Foreskin keratinocyte (primary cell): ENCODE measurements at places on chromosomes 11 and 22. TPM values are rescaled to one million over a fixed set of nuclear protein-coding genes. Genes with fewer than 3 reads are reported as not detected.

GRCh38 chr11:134442246-134442645, 30.2 kb upstream of the B3GAT1 start:
- DNase-seq, result no peak

DNA sequence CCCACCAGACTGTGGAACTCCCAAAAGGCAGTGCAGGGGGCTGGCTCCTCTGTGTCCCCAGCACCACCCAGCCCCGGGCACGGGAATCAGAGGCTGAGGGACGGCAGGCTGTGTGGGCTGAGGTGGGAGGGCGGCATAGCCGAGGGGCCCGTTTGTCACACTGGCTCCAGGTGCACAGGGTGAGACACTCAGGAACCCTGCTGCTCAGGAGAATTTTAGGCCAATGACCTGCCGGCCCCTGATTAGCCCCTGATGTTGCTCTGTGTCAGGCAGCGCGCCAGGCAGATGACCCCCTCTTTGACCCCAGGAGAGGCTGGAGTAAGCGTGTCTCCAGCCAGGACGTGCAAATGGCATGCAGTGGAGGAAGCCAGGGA, 52.7 kb downstream of the RTL6 start:
- DNase-seq, result no peak

DNA sequence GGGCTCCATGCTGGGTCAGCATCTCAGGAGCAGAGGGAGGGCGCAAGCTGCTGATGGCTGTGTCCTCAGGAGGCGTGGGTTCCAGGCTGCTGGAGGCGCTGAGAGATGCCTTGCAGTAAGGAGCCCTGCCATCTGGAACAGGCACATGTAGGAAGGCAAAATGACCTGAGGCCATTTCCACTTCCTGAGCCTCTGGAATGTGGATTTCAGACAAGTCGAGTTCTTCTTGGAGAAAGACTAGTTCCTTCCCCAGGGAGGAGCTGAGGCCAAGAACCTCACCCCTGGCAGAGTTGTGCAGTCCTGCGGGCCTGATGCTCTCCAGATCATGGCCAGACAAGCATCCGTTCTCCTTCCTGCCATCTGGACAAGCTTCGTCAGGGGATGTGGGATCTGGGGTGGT, 19.3 kb downstream of the HPS4 start:
- no peak for DNase-seq

DNA sequence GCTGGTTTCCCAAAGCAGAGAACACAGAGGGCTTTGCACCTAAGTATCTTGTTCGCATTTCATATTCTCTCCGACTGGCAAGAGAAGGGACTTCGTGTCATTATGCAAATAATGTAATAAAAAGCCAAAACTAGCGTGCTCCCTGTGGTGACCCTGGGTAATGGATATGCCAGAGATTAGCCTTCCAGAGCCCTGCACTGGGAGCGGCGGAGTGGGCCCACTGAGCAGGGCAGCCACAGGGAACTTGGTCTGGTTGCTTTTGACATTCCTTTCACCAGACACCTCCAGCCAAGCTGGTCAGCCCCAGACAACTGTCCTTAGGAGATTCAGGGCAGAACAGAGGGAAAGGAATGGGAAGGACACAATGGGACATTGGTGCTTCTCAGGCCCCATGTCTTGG, 56.1 kb downstream of the FLI1 start:
- no peak for DNase-seq

DNA sequence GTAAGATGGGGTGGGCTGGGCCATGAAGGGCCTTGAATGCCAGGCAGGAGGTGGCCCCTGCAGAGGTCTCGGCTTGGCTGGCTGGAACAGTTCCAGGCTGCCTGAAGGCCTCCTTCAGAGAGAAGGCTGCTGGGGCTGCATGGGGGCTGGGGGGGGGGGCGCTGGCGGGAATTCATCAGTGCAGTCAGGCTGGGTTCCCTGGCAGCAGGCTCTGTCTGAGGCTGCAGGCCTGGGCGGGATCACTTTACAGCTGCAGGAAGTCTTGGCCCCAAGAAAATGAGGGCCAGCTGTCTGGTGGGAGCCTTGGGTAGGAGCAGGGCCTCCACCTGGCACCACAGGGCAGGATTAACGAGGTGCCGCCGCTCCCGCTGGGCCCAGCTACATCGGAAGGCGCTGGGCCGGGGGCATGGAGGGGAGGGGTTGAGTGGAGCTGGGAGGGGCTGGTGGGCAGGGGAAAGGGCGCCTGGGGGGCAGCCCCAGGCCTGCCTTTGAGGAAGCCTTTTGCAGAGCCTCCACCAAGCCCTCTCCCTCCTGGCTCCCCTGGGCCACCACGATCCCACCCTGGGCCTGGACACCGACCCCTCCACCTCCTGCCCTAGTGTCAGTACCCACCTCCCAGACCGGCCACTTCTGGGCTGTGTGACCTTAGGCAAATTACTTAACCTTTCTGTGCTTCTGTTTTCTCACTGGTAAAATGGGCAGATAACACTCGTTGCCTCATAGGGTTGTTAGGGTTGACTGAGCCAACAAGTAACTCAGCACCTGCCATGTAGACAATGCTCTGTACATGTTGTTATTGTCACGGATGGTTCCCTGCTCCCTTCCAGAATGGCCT, 31.0 kb upstream of the HMOX1 start:
- no peak for DNase-seq

RAG1 gene
- 0.37 and 0.46 TPM in 2 replicates for polyA plus RNA-seq

FOLH1 gene
- 0.20 and 0.45 TPM in 2 replicates for polyA plus RNA-seq

DNA sequence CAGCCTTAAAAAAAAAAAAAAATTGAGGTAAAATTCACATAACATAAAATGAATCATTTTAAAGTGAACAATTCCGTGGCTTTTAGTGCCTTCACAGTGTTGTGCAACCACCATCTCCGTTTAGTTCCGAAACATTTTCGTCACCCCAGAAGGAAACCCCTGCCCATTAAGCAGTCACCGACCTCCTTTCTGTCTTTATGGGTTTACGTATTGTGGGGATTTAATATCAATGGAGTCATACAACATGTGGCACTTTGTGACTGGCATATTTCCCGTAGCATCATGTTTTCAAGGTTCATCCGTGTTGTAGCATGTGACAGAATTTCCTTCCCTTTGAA, 65.5 kb downstream of the BCR start:
- DNase-seq, result no peak

MYRF gene
- 0.11 and 0.12 TPM in 2 replicates for polyA plus RNA-seq

F2 gene
- polyA plus RNA-seq, result 0.03 TPM in 1 of 2 replicates, not detected in the other

NNMT gene
- polyA plus RNA-seq, result not detected in 2 replicates

SYT9 gene
- 0.02 and 0.04 TPM in 2 replicates for polyA plus RNA-seq

FGF19 gene
- polyA plus RNA-seq, result 0.24 TPM in 1 of 2 replicates, not detected in the other

- DNase-seq, result no peak
These were observed 12.5 kb downstream of the MUC5B start for GRCh38 chr11:1235306-1235900.

JHY gene
- 2.0 and 2.4 TPM in 2 replicates for polyA plus RNA-seq

DNA sequence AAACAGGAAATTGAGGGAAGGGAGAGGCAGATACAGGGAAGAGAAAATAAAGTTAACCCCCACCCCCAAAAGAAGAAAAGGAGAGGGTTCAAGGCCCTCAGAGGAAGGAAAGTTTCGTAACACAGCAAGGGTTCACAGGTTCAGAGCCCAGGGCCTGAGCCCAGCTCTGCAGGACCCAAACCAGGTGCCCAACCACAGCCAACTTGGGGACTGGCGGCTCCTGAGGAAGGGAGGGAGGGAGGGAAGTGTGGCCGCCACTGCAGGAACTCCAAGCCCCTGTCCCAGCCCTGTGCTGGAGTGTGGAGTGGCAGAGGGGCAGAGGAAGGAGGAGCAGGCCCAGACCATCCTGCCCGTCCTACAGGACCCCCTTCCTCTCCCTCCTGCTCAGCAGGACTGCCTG, 59.2 kb downstream of the ELFN2 start:
- no peak for DNase-seq

GRCh38 chr11:107721207-107721606, 9.4 kb upstream of the SLN start:
- DNase-seq, result no peak

CASP12 gene
- not detected in 2 replicates for polyA plus RNA-seq

DNA sequence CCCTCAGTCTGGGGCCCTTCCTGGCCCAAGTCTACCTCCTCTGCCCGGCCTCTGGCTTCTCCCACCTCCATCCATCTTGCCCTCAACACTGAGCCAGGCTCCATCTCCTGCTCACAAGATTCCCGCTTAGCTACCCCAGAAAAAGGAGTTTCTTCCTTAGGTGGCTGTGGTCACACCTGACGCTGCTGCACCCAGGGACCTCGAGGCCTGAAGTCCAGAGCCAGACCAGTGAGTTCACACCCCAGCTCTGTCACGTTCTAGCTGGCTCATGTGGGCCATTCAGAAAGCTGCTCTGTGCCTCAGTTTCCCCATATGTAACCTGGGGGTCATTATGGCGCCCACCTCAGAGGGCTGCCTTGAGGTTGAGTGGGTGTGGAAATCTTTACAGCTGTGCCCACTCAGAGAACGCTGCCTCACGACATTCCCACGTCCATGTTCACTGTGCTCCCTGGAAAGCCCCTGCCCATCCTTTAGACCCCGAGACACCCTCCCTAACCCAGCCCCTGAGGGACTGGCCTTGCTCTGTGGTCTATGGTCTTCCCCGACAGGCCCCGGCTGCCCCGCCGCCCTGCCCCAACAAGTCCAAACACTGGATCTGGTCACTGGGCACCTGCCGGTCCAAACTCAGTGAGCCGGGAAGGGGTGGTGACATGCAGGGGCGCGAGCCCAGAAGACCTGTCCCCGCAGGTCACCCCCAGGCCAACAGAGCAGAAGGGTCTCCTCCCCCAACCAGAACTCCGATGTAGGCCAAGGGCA, 9.8 kb downstream of the PLXNB2 start:
- DNase-seq, result no peak

MS4A3 gene
- not detected in 2 replicates for polyA plus RNA-seq

LRP4 gene
- 4.2 and 5.0 TPM in 2 replicates for polyA plus RNA-seq

TENM4 gene
- 1.3 and 1.7 TPM in 2 replicates for polyA plus RNA-seq

WNT11 gene
- 0.06 and 0.07 TPM in 2 replicates for polyA plus RNA-seq

XPNPEP3 gene
- polyA plus RNA-seq, result 5.1 and 6.8 TPM in 2 replicates

- no peak for DNase-seq
These were observed 51.7 kb downstream of the CHRDL2 start for GRCh38 chr11:74679513-74679865.

DNA sequence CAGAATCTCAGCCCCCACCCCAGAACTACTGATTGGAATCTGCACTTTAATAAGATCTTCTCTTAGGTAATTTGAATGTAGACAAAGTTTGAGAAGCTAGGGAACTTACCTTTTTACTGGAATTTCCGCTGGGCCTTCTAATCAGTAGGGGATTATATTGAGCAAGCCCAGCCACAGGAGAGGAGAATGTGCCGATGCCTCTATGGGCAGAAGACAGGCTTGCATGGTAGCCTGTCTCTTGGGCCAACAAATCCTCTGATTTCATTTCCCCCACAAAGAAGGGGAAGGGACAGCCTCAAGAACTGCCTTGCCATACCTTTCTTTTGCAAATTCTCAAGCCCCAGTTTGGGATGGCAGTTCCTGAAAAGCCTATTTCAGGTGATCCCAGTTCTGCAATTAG, 163.4 kb upstream of the BDNF start:
- no peak for DNase-seq

- DNase-seq, result no peak
These were observed 5.1 kb upstream of the P2RX6 start for GRCh38 chr22:21009638-21010425.

HOATZ gene
- not detected in 2 replicates for polyA plus RNA-seq

DNA sequence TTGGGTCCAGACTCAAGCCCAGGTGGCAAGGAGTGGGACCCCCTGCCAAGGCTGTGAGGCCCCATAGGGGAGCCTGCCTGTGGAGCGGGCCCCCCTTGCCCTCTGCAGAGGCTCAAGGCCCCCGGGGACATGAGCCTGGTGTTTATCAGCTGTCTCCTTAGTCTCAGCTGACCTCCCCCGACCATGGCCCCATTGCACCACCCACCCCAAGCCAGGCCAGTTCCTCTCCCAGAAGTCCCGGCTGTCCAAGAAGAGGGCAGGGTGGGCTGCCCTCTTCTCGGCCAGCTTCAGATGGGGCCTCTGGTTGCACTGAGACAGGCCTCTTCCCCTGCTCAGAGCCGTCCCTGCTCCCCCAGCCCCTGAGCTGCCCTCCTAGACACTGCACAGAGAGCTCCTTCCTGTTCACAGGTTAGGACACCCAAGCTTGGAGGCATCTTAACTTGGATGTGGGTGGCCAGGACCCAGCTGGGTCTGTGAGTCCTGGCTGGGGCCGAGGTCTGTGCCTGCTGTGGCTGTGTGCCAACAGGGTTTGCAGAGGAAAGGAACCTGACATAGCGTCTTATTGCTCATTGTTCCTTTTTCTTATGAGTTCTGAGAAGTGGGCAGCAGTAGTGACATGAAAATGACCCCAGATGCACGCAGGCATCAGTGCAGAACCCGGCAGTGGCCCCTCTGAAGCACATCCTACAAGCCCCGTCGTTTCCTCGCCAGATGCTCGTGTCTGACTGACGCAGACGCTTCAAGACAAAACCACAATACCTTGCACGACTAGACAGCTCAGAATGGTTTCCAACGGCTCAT, 5.4 kb downstream of the TRABD start:
- no peak for DNase-seq

DNA sequence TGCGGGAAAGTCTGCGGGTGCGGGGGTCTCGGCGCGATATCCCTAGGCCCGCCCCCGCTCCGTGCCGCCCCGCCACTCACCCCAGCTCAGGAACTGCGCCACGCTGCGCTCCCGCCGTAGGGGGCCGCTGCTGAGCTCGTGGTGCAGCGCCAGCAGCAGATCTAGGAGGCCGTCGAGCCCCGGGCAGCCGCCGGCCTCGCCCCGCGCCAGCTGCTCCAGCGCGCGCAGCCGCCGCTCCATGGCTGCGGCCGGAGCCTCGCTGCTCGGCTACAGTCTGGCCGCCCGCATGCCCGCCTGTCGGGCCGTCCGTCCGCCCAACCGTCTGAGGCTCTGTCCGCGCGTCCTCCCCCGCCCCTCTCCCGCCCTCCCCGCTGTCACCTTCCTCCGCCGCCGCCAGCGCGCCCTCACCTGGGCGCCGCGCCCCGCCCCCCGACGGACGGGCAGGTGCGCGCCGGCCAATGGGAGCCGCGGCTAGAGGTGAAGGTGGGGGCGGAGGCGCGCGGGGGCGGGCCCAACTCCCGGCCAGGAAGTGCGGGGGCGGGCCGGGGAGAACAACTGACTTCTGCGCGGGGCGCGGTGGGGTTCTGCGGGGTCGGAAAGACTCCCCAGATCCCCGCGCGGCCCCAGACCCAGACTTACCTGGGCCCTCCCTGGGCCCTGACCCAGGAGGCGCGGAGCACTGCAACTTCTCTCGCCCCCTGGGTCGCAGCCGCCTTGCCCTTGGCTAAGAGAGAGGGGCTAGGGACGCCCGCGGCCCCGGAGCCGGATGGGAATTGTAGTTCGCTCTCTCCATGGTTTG, at the start of gene CDC42BPG:
Gene CDC42BPG, minus strand, starts transcription at position 324 of the 799 bp plus-strand sequence. Its CDS starts 84 bp downstream, at position 240.
- peak; percentile 71 for DNase-seq

RAB36 gene
- 2.6 and 3.4 TPM in 2 replicates for polyA plus RNA-seq

DNA sequence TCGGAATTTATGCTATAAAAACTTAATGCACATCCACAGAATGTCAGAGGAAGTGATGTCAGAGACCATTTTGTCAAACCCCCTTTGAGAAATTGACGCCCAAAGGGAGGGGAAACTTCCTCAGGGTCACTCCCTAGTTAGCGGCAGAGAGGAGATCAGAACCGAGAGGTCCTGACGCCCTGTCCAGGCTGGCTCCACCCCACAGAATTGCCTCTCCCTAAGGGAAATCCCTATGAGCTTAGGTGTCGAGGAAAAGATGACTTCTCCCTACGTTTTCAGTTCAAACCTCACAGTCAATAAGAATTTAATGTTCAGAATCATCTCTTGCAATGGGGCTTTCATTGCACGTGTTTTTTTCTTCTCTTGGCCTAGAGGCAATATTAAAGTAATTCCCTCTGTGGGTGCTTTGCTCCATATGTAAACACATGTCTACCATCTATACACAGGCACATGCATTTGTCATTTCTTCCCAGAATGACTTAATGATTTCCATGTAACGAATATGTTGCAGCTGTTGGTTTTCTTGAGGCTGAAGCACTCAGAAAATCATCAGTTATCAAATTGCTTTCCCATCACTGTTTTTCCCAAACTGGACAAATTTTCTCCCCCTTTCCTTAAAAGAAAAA, 148.7 kb upstream of the TIMP3 start:
- DNase-seq, result no peak
